ENCODE measurements at places on chromosomes 2 and 18.

DNA sequence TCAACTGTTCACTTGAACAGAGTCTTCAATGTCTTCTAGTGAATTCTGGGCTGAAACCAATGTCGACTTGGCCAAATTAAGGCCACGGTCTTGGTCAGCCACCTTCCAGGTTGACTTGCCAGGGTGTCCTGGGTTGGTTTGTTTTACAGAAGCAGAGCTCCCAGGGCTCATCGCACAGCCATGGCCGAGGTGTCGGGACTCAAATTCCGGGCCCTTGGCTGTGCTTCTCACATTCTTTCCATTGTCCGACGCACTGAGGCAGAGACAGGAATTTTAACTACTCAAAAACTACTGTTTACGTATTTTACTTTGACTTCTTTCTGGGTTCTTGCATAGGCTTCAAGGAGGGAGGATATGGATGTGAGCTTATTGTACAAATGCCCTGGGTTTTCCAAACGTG, 51.7 kb downstream of the HPCAL1 start:
- no peak for DNase-seq

GRCh38 chr2:35428548-35428947, 927.0 kb upstream of the CRIM1 start:
- no peak for DNase-seq

- DNase-seq: no peak
Measured at GRCh38 chr2:201234663-201235135, 25.6 kb upstream of the CASP8 start.

DNA sequence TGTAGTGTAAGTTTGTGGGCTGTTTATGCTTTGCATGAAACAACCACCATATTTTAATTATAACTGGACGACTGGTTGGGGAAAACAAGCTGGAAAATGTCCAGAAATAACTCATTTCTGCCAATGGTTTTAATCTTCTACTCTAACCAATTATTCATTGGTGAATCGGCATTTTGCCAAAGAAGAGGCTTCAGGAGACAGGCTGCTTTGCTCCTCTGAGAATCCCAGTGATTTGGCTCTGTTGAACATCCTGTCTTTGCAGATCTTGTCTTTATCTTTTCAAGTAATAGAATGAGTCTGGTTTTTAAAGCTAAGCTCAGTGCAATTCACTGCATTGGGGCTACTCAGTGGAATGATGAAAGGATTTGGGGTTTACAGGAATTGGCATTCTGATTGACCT, 109.6 kb downstream of the APOB start:
- no peak for DNase-seq

DNA sequence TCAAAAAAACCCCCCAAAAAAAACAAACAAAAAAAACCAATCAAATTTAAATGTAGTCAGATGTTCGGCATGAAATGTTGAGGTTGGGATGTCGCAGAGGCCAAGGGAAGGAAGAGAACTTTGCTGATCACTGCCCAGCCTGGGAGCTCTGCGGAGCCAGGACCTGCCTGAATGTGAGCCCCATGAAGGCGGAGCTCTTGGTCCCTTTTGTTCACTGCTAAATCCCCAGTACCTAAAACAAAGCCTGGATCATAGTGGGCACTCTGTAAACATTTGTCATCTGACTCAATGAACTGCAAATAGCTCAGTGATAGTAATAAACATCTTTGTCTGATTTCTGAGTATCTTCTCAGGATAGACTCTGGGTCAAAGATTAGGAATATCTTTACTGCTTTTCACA, 64.0 kb downstream of the NGEF start:
- DNase-seq: no peak
